T-helper 17 cell (primary cell): ENCODE measurements at places on chromosomes 7 and 10.
A peak's percentile ranks its signal among the peaks of the same experiment; 100 is the strongest.

DNA sequence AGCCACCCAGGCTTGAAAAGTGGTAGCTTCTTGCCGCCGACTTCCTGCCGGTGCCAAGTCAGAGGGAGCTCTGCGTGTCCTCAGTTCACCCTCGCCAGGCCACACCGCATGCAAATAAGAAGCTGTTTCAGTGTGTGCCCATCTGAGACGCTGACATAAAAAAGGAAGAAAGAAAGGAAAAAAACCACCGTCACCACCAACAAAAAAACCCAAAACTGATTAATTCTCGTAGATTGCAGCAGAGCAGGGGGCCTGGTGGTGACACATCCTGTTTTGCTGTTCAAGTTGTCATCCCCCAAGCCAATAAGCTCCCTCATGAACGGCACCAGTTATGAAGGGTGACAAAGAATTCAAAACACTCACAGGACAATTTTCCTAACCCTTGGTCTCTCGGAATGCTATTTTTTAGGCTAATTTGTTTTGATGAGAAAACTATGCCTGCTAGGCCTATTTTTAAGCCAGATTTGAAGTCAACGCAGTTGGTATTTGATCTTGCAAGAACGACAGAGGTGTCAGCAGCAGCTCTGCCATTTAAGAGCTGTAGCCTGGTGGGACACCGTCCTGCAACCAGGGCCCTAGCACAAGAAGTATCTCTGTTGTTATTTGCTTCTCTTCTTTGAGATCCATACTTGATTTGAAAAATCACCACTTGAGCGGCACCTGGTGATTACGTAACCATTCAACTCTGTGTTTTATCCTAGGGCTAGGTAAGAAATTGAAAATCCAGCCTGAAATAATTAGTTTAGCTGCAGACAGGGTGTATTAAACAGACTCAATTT lies 145.6 kb downstream of the PFKFB3 start:
- peak; percentile 77 for DNase-seq

- DNase-seq, result no peak
These were observed 23.7 kb upstream of the NUB1 start for GRCh38 chr7:151317936-151318335.

GRCh38 chr10:44344727-44345126 lies 40.2 kb downstream of the CXCL12 start:
- DNase-seq, result no peak

GRCh38 chr10:71423901-71424300 lies 27.2 kb downstream of the CDH23 start:
- DNase-seq, result no peak
